Stimulated activated CD4-positive, alpha-beta T cell treated with anti-CD3 and anti-CD28 coated beads, Interleukin-1b, Interleukin-23, amount 100 ng/mL, for 4 hours (primary cell): ENCODE measurements at places on chromosomes 2 and 18.

GRCh38 chr18:62460851-62461300, 61.9 kb upstream of the ZCCHC2 start:
- DNase-seq: no peak

GRCh38 chr2:157291018-157291417, 33.5 kb downstream of the GALNT5 start:
- DNase-seq: no peak

DNA sequence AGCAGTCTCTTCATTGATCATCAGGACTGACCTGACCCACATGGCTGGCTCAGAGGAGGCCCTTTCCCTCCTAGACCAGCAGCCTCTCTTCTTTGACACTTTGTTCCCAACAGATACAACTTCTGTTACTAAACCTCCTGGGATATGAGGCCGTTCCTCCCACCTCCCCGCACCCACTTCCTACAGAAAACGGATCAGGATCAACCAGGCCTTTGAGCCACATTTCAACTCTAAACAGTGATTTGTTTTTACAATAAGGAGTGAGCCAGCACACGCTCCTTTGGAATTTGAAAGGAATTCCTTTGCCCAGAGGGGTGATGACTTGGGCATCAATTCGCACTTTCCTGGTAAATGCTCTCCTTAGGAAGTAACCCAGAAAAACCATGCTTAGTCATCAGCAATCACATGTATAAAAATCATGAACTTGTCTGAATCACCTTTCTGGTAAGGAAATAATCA, 180.4 kb downstream of the FAM124B start:
- no peak for DNase-seq

DNA sequence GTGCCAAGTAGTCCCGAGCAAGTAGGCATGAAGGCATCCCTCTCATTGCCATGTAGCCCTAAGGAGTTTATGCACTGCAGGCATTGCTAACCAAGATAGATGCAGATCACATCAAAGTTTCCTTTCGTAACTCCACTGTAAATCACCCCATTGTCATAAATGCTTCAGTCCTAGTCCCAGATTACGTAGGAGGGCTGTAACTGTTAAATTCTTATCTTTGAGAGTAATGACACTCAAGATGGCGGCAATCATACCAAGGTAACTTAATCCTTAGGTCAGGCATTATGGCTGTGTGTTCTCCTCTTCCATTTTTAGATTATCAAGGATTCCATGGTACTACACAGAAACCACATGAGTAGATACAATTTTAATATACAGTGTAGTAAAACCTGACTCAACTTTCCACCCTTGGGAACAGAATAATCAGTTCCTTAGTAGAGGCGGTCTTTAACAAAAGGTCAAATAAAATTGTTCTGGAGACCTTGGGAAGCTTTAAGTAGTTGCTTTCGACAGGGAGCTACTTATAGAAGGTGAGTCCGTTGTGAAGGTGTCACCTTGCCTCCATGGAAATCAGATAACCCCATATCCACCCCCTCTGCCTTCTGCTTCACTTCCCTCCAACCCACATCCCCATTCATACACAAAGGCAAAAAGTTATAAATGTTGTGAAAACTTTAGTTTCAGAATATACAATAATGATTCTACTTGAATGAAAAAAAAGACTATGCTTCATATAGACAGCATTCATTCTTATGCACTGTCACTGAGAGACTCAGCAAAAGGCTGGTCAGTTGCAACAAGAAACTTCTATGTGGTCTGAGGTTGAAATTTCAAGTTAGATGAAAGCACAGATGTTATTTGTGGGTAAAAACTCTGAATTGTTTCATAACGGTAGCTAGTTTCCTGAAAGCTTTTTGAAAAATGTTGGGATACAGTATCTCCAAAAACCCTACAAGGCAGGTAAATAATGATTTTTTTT, 64.8 kb upstream of the GALNT5 start:
- DNase-seq: no peak

GRCh38 chr2:101401326-101401665, 14.0 kb upstream of the CREG2 start:
- no peak for DNase-seq

GRCh38 chr2:74957886-74958273, 563 bp upstream of the POLE4 start:
- DNase-seq: no peak

GRCh38 chr18:39454866-39455265, 1889.3 kb upstream of the CELF4 start:
- DNase-seq: no peak

DNA sequence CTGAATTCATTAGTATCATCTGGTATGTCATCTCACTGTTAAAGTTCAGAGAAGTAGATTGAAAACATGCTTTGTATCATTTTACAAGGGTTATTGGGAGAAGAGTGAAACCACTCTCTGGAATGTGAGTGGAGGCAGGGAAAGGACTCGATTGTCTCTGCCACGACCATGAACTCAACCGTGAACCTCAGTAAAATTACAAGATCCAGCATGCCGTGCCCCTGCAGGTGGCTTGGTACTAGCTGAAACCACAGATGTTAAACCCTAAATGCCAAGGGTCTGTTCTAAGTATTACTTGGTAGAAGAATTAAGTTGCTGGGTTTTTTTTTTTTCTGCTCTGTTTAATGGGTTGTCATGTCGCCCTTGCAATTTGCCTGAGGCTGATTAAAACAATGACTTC, 197.2 kb downstream of the MYO3B start:
- DNase-seq: no peak

GRCh38 chr18:73594749-73595148, 552.9 kb downstream of the FBXO15 start:
- DNase-seq: no peak
